ENCODE measurements at places on chromosomes 3 and 15.
A peak's percentile ranks its signal among the peaks of the same experiment; 100 is the strongest.

DNA sequence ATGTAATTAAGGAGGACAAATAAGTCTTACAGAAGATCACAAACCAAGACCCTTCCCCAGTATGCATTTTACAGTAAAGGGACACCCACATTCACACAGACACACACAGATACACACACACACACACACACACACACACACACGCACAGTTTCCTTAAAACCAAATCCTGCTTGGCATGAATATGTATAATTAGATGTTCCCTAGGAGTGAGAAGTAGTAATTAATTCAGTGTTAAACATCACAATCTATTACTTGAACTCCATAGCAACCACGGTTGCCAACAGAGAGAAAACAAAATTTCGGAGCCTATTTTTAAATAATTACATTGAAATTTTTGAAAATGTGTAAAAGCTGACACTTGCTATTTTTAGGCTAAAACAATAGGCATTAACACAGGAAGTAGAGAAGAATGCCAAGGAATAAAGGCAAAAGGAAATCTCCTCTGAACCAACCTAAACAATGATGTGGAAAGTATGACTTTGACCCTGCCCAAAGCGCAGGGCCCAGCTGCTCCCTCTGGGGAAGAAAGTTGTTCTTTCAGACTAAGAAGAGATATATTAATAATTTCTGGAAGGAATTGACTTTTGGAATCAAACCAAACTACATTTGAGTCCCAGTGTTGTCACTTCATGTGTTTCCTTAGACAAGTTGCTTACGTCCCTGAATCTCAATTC, 215.3 kb downstream of the CPNE4 start:
- no peak for DNase-seq

DNA sequence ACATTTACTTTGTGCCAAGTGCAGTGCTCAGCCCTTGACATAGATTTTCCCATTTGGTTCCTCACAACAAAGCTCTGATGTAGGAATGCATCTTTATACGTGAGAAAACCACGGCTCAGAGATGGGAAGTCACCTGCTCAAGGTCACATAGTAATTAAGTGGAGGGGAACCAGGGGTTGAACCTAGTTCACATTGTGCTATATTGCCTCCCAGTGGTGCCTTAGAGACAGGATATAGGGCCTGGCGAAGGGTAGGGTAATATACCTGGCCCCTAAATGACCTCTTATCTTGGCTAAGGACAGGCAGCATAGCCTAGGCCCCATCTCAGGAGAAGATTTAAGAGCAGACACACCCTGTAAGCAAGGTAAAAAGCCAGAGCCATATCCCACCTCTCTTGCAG, 71.5 kb downstream of the FOXP1 start:
- DNase-seq: no peak

GRCh38 chr3:72009851-72010443, 225.0 kb upstream of the PROK2 start:
- DNase-seq: no peak

- no peak for DNase-seq
These were observed 212.7 kb downstream of the ALCAM start for GRCh38 chr3:105579439-105579838.

DNA sequence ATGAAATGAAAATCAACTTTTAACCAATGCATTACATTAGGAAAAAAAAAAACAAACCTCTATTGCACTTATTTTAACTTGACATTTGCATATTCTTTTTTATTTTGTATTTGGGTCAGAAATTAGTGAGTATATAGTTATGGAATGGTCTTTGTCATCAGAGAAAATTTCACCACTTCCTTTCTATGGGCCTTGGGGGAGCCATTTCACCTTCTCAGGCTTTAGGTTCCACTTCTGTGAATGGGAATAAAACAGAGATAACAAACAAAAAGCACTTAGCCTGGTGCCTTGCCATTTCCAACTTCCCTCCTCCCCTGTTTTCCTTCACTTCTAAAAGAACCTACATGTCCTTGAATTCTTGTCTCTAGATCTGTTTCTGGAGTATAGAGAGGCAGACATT, 168.0 kb upstream of the STT3B start:
- no peak for DNase-seq

GRCh38 chr15:31264559-31265089, 62.0 kb upstream of the KLF13 start:
- DNase-seq: no peak

GRCh38 chr3:48285132-48285531, 44.2 kb downstream of the ZNF589 start:
- no peak for DNase-seq

DNA sequence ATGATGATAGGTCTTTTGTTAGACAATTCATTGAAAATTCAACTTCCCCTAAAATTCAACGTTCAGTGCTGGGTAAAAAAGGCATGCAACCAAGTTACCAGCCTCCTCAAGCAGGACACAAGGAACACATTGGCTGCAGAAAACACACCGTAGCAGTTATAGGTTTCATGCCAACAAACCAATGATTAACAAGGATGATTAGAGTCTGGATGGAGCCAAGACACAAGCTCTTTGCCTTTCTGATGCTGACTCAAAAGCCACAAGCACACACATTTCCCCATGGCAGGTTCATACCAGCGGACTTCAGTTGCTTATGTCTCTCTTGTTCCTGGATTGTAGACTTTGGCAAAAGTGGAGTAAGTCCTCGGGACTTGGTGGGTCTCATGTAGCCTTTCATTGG, 105.8 kb downstream of the DHX30 start:
- peak; percentile 51 for DNase-seq

- no peak for DNase-seq
These were observed 249.3 kb upstream of the TGFBR2 start for GRCh38 chr3:30356866-30357753.

Data from LNCaP clone FGC (cell line).